H1 (cell line): ENCODE measurements at places on chromosomes 1 and 21.

DNA sequence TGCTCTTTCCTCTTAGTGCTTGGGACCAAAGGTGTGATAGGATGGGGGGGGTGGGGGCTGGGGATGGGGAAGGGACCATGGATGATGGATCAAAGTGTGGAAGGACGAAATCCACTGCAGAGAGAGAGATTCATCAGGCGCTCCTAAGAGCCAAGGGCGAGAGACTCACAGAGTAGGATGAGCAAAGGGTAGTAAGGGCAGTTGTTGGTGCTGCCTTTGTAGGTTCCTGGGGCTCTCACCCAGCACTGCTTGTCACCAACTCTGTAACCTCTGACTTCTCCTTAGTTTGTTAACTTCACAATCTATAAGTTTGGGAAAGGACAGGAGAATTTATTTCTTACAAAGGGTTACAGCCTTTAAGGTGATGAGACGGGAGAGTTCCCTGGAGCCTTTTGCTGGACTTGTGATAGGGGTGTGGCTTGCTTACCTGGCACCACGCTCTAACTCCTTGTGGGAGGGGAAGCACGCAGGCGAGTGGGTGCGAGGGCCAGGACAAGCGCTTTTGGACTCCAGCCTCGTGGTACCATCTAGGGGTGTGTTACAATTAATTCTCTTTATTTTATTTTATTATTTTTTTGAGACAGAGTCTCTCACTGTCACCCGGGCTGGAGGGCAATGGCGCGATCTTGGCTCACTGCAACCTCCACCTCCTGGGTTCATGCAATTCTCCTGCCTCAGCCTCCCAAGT lies 1.6 kb upstream of the PDXK start:
- DNase-seq: no peak

- no peak for DNase-seq
Observed at GRCh38 chr1:29579821-29580425, 343.6 kb downstream of the PTPRU start.

GRCh38 chr1:71587961-71588360 lies 507.1 kb upstream of the ZRANB2 start:
- DNase-seq: no peak

DNA sequence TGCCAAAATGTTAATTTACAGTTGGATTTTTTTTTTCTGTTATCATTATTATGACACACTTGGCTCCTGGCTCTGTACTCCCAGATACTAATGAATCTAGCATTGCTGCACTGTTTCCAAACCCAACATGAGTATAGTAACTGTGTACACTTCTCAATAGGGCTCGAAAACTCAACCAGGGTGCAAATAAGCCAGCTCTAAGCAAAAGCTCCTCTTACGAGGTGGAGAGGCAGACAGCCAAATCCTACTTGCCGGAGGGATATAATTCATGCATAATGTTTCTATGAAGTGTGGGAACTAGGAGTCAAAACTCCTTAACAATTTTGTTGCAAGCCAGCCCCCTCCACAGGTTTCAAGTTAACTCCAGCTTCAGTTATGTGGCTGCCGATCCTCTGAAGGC lies 510.4 kb upstream of the ZP4 start:
- no peak for DNase-seq

DNA sequence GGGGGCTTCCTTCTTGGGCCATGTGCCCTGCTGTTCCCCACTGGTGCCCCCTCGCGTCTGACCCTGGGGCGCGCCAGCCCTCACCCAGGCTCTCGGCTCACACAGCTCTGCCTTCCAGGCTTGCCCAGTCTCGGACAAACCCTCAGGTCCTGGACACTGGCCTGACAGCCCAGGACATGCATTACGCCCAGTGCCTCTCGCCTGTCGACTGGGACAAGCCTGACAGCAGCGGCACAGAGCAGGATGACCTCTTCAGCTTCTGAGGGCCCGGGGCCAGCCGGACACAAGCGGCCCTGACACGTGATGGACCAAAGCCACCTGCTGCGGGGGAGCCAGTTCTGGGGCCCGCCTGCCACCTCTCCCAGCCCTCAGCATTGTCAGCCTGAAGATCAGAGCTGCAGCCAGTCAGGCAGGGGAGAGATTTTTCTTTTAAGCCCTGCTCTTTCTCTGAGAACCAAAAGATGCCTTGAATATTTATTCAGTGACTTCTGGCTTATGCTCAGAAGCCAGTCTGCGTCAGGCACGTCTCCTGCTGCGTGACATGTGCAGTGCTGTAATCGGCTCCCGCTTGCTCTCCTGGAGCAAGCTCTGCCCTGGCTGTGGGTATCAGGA lies 23.4 kb downstream of the LDLRAP1 start:
- no peak for DNase-seq

DNA sequence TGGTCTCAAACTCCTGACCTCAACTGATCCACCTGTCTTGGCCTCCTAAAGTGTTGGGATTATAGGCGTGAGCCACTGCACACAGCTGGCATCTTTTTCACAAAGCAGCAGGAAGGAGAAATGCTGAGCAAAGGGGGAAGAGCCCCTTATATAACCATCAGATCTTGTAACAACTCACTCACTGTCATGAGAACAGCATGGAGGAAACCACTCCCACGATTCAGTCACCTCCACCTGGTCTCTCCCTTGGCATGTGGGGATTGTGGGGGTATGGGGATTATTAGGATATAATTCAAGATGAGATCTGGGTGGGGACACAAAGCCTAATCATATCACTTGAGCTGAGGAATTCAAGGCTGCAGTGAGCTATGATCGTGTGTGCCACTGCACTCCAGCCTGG lies 3.0 kb upstream of the MFSD2A start:
- no peak for DNase-seq

GRCh38 chr1:158681606-158682005 lies 4.9 kb downstream of the SPTA1 start:
- no peak for DNase-seq

- no peak for DNase-seq
Observed at GRCh38 chr1:72111662-72112061, 170.7 kb downstream of the NEGR1 start.

DNA sequence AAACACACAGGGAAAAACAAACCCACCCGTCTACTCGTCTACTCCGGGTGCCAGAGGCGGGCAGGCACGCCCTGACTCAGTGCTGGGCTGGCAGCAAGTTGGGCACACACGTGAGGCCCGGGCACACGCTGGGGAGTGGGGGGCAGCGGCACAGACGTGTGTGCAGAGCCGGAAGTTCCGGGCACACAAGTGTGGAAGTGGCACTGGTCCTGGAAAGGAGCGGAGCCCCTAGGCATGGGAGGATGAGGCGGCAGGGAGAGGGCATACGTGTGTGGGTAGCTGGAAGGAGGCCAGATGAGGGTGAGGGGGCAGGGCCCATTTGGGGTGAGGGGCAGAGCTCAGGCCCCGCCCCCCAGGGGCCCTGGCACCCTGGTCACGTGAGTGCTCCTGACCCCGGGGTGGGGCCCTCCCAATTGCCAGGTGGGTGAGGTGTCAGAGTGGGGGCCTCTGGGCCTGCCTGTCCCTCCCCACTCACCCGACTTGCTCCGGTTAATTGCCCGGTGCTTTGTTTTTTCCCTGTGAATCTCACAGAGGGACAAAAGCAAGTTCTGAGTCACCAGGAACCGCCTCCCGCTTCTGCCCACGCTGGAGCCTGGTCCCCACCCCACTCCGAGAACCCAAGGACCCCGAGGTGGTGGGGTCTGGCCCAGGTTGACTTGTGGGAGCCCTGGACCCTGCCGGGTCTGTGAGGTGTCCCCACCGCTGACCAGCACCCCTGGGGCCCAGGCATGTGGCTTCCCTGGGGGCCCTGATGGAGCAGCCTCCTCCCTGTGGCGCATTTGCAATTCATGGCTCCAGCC lies 104.8 kb upstream of the CASZ1 start:
- no peak for DNase-seq

DNA sequence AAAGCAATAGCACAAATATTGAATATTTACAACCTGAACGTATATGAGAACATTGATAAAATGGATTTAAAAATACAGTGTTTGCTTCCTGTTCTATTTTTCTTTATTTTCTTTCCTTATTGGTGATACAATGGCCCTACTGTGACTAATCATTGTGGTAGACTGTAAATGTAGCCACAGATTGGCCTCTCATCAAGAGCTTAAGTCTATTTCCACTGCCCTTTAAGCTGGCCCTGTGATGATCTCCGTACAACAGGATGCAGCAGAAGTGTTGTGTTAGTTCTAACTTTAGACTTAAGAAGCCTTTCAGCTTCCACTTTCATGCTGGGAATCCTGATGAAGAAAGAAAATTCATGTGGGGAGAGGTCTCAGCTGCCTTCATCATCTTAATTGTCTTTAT lies 285.6 kb upstream of the B3GALT2 start:
- DNase-seq: no peak

DNA sequence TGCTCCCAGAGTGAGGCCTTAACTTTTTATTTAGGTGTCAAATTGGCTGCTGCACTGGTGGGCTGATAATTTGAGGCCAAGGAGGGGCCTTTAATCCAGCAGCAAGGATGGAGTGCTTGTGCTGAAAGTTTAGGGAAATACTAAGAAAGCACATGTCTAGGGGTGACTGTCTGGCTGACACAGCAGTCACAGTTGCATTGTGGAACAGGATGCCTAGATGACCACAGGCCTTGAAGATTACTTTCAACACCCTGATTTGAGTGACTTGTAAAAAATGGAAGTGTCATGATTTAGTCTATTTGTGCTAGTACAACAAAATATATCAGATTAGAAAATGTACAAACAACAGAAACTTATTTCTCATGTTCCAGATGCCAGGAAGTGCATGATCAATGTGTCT lies 57.7 kb downstream of the ZNF697 start:
- DNase-seq: no peak

DNA sequence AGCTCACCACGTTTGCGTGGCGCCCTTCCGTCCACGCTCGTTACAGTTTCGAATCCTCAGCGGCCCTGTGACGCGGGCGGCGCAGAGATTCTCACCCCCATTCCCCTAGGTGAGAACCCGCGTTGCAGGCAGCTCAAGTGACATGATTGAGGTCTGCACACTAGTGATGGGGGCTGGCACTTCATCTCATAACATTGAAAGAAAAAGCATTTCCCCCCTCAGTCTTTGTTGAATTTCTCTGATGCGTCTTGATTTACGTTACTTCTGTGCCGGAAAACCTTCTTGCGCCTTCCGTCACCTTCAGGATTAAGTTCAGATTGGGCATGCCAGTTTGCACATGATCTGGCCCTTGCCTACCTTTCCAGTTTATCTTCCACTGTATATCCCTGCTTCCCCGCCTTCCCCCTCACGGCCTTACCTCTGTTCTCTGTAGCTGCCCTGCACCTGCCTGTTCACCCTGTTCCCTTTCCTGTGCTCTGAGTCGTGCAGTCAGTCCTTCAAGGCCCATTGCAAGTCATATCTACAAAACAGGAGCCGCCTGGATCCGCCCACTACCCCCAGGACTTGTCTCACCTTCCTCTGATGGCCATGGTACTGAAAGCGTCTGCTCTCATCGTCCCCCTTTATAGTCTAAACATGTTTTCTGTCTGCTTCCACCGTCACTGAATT lies 1.1 kb downstream of the CTPS1 start:
- no peak for DNase-seq

GRCh38 chr1:58065520-58065919 lies 481.0 kb downstream of the OMA1 start:
- no peak for DNase-seq

DNA sequence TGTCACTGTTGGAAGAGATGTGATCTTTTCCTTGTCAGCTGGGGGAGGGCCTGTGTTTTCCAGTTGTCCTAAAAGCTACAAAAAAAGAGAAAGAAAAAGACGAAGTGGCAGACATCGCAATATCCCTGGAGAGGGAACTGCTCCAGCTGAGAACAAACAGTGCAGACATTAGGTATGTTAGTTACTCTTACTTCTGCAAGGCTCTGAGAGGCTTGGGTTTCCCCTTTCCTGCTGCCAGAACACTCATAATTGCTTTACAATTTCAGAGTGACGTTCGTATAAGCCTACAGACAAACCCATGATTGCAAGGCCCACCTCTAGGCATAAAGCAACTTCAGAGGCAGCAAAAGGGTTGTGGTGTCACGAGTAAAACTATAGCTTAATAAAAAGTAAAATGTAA lies 31.1 kb downstream of the CD160 start:
- no peak for DNase-seq

DNA sequence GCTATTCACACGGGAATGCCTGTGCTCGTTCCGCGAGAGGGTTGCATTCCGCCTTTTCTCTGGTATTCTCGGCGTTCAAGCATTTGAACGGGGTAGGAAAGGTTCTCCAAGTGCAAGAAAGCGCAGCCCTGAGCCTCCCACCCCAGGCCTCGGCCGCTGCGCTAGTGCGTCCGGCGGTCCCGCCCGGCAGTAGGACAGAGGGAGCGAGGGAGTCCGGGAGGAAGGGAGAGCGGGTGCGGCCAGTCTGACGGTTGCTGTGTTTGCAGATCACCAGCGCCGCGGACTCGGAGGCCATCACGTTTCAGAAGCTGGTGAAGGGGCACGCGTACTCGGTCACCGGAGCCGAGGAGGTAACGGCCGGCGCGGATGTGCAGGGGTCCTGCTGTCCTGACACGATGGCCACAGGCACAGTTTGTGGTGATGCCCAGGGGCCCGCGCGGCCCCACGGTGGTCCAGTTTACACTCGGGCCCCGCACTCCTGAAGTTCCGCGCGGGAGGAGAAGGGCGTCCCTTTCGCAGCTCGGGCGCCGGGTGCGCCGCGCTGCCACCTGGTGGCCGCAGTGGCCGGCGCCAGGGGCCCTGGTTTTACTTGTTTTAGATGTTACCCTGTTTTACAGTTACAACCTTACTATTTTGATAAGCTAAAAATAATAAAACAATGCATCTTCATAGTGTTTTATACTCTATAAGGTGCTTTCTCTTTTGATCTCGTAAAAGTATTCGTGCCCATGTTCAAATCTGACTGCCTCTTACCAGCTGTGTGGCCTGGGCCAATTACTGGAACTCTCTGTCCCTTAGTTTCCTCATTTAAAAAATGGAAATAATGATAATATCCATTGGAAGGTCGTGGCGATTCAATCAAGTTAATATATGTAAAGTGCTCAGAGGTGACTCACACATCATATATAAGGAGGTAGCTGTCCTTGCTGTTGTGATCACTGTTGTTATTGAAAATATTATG lies 36.7 kb downstream of the CAPN2 start:
- DNase-seq: peak; percentile 76

GRCh38 chr1:46622344-46622743 lies 5.7 kb upstream of the MOB3C start:
- peak; percentile 70 for DNase-seq

- DNase-seq: no peak
Observed at GRCh38 chr1:184801503-184801902, 46.8 kb upstream of the EDEM3 start.
